ENCODE measurements at places on chromosomes 6 and 20.

DNA sequence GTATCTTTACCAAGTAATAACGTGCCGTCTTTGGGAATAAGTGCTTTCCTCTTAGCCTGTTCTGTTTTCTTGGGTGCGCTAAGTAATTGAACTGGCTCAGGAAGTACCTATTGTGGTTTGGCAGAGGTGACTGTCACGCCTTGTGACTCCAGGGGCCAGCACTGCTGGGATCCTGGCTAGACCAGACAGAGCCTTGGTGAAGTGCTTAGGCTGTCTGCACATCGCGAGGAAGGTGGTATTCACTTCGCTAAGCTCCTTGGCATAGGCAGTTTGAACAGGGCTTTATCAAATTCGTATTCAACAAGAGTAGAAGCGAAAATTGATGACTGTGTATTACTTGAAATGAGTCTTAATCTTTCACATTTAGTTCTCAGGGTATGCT, 17.6 kb downstream of the PRDM1 start:
- DNase-seq: no peak

- DNase-seq: no peak
Observed at GRCh38 chr20:7240490-7240889, 473.0 kb downstream of the BMP2 start.

- DNase-seq: peak; percentile 88
Observed at GRCh38 chr6:117906958-117907600, at the start of gene SLC35F1. TSS of gene SLC35F1 (plus strand) at chr6:117907264.

DNA sequence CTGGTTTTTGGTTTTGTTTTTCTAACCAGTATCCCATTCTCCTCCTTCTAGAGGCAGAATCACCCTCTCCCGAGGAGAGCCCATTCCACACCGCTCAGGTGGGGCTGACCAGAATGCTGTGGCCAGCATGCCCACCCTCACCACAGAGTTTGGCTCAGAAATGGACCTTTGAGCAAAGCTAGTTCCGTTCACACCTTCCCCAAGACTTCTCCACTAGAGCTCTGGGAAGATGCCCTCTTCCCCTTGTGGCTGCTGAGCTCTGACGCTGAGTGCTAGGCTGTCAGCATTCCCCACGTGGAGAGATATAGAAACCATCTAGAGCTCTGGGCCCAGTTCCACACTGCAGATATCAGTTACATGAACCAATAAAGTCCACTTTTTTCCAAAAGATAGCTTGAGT, 7.9 kb downstream of the GPLD1 start:
- DNase-seq: no peak

- DNase-seq: no peak
Observed at GRCh38 chr20:36881888-36882287, 6.0 kb downstream of the TLDC2 start.

DNA sequence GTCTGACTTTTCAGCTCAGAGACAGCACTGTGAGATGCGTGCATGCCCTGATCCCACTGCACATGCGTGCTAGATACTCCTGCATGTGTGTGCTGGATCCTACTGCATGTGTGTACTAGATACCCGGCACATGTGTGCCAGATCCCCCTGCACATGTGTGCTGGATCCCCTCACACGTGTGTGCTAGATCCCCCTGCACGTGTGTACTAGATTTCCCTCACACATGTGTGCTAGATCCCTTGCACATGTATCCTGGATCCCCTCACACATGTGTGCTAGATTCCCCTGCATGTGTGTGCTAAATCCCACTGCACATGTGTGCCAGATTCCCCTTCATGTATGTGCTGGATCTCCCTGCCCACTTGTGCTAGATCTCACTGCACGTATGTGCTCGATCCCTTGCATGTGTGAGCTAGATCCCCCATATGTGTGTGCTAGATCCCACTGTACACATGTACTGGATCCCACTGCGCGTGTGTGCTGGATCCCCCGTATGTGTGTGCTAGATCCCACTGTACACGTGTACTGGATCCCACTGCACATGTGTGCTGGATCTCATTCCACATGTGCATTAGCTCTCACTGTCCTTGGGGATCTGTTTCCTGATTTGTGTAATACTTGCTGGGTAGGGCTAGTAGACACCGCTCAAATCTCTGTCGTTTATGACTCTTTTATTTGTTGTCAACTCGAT, 214.6 kb downstream of the SMOC2 start:
- no peak for DNase-seq

Measured in posterior cingulate gyrus (tissue), 11 donors.